ENCODE measurements at places on chromosomes 7 and 10.
A peak's percentile ranks its signal among the peaks of the same experiment; 100 is the strongest.

GRCh38 chr7:22025075-22025474 lies 79.4 kb upstream of the CDCA7L start:
- no peak for DNase-seq

- no peak for DNase-seq
Observed at GRCh38 chr7:27478084-27478483, 184.6 kb downstream of the HIBADH start.

GRCh38 chr7:26965724-26966123 lies 101.3 kb upstream of the SKAP2 start:
- no peak for DNase-seq

GRCh38 chr7:106865130-106866041 lies at the start of gene PIK3CG:
Gene PIK3CG (plus strand): TSS chr7:106865282. CDS start chr7:106867562, 2,280 bp downstream.
- no peak for DNase-seq

DNA sequence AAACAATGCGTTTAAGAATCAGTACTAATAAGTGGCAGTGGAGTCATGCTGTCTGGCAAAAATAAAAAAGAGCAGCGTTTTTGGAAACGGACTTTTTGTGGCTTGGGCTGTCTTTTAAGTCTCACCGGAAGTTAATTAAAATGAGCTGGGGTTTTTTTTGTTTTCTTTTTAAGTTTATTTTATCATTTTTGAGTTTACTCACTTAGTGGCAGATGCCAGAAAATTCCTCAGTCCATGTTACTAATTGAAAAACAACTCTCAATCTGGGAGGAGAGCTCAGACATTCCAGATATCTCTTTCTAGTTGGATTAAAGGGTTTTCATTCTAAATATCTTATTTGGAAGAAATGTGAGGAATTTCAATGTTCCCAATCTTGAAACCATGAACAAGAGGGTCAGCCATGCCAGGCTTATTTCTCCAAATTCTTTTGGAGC lies 133.8 kb upstream of the AGR3 start:
- no peak for DNase-seq

DNA sequence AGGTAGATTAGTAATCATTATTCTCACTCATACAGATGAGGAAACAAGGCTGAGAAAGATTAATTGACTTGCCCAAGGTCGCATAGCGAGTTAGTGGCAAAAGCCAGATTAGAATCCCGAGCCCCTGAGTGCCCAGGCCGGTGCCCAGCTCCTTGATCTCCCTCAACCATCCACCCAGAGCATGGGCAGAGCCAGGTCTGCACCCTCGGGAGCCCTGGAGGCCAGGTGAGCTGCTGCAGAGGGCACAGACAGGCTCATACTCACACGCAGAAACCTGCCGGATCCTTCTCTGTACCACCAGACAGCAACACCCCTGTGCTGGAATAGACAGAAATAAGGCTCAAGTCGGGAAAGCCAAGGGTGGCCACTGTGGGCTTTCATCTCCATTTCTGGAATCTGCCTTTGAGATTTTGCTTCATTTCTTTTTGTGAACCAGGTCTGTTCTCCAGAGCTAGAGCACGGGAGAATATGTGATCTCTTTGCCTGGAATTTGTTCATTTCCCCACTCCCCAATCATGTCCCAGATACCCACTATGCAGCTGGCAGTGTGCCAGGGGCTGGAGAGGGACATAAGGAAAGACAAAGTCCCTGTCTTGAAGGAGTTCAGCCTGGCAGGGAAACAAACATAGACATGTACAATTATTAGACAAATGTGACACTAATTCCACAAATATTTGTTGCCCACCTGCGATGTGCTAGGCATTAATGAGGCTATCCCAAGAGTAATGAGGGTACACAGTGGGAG lies 5.5 kb downstream of the AFAP1L2 start:
- no peak for DNase-seq

GRCh38 chr10:119302172-119302571 lies 94.8 kb downstream of the GRK5 start:
- no peak for DNase-seq

DNA sequence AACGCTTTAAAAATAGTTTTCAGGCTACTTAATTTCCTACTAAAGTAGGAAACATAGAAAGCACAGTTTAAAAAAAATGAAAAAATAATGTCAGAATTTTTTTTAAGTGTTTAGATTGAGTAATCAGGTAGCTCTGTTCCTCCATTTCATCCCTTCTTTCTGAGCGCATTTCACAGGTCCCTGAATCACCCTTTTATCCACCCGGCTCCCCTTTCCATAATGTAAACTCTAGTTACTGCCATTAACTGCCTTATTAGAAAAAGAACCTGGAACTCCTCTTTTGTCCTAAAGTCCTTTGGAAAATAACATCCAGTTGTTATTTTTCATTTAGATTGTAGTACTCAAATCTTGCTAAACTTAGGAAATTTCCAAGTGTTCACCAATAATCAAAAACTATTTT lies 5.8 kb downstream of the KCND2 start:
- DNase-seq = no peak

DNA sequence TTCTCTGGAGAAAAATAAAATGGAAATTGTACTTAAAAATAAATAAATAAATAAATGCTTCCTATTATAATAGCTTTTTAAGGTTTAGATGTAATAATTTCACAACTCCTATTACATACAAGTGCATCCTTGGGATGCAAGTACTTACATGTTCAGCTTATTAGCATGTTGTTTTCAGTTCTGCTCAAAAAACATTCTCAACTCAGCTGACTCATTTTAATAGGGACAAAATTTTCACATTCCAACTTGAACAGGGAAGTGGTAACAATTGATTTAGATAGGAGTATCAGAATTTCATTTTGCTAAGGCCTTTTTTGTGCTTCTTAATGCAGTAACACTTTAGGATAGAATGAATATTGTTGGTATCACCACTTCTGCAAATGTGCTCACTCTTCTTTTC lies 16.7 kb upstream of the PAPSS2 start:
- DNase-seq = no peak

DNA sequence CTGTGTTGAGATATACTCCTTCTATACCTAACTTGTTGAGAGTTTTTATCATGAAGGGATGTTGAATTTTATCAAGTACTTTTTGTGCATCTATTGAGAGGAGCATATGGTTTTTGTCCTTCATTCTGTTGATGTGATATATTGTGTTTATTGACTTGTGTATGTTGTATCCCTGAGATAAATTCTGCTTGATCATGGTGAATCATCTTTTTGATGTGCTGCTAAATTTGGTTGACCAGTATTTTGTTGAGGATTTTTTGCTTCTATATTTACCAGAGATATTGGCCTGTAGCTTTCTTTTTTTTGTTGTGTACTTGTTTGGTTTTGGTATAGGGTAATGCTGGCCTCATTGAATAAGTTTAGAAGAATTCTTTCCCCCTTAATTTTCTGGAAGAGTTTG lies 32.4 kb downstream of the NEURL1 start:
- DNase-seq = no peak

DNA sequence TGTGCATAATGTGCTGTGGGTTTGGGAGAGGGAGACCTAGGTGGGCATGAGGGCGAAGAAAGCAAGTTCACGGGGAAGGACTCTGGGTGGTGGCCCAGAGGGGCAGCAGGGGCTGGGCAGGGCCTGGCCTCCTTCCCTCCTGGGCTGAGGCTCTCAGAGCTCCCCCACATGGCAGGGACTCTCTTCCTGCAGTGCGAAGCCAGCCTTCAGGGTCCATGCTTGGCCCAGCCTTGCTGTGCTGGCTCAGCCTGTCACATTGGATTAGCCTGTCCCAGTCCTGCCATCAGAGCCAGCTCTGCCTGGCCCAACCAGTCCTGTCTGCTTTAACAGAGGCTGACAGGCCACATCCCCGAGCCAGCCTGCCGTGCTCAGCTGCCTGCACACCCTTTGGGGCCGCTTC lies 20.4 kb upstream of the ZNF488 start:
- no peak for DNase-seq

- no peak for DNase-seq
Observed at GRCh38 chr7:40301486-40302068, 166.8 kb downstream of the SUGCT start.

DNA sequence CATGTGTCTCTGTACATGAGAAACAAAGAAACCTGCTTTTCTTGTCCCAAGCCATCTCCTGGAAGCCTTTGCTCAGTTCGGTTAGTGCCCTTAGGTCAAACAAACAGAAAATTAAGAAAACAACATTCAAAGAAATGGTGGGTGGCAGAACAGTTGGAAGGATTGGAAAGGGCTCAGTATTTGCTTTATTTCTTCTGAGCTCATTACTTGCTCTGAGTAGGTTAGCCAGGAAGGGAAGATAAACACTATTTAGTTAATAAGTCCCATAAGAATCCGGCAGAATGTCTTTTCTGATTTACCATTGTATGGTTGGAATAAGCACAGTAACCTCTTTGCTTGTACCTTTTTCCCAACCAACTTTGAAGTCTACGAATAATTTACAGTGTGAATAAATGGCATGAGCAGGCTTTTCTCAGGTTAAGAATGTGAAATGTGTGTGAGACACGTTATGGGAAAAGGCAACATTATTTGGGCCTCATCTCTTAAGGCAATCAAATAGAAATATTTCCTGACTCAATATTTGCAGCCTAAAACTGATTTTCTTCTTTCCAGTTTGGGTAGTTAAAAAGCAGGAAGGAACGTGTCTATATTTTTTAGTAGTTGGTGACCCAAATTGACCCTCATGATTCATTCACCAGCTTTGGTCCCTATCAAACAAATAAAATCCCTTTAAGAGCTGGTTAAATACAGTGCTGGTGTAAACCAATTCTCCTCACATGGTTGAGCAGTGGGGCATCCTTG lies 158.5 kb downstream of the DKK1 start:
- DNase-seq = no peak

DNA sequence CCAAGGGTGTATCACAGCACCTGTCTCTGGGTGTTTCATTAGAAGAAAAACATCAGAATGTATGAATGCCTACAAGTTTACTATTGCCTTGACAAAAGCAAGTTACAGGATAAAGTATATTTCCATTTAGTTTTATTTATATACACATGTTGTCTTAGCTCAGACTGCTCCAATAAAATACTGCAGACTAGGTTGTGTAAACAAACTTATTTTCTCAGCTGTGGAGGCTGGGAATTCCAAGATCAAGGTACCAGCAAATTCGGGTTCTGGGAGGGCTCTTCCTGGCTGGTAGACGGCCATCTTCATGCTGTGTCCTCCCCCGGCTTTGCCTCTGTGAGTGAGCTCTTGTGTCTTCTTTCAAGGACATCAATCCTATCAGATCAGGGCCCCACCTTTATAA lies 77.1 kb upstream of the UNC5B start:
- no peak for DNase-seq

- DNase-seq = no peak
Observed at GRCh38 chr10:1595242-1595600, 142.1 kb downstream of the ADARB2 start.

- no peak for DNase-seq
Observed at GRCh38 chr10:51567271-51567670, 132.1 kb downstream of the CSTF2T start.

DNA sequence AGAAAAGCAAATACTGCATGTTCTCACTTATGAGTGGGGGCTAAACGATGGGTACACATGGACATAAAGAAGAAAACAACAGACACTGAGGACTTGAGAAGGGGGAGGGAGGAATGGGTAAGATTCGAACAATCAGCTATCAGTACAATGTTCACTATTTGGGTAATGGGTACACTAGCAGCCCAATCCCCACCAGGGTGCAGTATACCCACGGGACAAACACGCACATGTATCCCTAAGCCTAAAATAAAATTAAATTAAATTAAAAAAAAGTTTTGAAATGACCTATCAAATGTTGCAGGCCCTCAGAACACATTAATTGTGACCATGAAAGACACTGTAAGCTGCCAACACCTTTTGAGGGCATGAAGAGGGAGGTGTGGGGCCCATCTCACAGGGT lies 316.0 kb downstream of the WDR37 start:
- no peak for DNase-seq

DNA sequence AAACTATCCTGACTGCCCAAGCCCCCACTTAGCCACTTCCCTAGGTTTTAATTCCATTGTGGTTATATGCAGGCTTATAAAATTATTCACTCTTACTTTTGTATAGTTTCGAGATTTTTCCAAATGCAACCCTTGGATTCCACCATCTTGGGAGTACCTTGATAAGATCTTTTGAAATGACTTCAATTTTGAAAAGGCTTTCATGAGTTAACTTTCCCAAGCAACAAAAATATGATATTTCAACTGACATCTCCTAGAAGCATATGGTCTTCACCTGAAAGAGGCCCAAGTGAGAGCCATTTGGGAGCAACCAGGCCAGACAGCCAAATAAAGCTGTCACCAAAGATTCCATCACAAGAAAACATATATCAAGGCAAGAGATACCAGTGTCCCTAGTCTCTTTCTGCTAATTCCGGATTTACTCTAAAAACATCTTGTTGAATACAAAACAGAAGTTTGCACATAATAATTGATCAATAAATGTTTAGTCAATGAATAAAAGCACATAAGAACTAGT lies 1.7 kb upstream of the ST8SIA6 start:
- DNase-seq = no peak

- no peak for DNase-seq
Observed at GRCh38 chr7:31885171-31885570, 185.0 kb downstream of the PDE1C start.

DNA sequence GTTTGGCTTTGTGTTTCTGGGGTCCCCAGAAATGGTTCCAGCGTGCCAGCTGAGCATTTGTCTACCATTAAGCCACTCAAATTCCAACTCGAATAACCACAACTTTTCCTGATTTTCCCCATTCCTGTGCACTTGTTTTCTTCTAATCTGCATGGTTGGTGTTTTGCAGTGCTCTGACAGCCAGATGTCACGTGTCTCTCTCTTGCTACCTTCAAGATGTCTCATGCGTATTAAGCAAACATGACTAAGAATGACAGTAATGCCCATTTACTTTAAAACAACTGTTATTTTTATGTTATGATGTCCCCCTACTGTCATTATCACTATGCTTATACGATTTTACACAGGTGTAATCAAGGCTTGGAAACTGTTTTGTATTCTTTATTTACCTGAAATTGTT lies 35.2 kb upstream of the MXI1 start:
- no peak for DNase-seq

DNA sequence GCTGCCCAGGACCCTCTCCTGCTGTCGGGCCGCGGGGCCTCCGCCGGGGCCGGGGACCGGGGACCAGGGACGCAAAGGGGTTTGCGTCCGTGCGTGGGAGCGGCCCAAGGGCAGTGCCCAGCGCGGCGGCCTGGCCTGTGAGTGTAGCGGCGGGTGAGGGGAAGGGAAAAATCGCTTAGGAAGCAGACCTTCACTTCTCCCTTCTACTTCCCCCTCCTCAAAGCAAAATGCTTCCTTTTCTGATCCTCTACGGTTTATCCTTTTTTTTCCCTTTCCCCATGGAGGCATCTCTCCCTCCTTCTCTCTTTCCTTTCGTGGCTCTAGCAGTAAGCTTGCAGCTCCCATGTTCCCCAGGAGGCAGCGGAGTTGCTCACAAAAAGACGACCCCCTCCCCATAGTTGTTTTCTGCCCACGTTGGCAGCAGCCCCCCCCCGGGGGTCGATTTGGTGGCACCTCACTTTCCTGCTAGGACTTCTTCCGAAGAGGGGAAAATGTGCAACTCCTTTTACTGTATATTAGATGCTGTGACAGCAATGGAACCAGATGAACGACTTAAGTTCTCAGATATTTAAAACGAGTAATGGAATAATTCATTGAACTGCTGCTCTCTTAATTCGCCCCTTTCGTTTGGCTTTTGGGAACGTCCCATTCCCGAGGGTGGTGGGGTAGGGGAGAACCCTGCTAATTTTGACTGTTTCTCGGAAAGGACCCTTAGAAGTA lies 724 bp downstream of the CAPZA2 start:
- DNase-seq = peak; percentile 50
